ENCODE measurements at places on chromosomes 1 and 21. TPM values are rescaled to one million over a fixed set of nuclear protein-coding genes. Genes with fewer than 3 reads are reported as not detected.

DNA sequence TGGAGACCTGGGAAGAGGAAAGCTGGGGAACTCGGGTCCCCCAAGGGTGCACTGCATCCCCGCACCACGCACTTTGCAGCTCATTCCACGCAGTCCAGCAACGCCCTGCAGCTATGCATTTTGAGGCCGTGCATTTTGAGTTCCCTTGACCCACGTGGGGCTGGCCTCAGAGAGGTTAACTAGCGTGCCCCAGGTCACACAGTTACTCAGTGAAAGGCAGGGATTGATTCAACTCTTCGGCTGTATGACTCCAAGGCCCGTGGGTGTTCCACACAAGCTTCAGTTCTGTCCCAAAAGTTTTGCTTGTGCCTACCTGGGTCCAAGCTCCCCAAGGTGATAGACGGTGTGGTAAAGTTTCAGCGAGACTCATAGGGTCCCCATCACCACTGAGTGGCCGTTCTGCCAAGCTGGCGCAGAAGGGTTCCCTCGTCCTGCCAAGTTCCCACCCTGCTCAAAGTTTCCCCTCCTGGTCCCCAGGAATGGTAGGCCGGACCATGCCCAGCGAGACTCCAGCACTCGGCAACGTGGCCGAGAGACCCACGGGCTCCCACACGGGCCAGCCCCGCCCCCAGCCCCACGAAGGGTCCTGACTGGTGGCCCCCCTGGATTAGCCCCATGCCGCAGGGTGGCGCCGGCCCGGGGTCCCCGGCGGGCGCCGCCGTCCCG is 611 bp downstream of the HSPG2 start:
- no peak for DNase-seq

- DNase-seq: no peak
These were observed 369.1 kb upstream of the ADGRL2 start for GRCh38 chr1:81431624-81432000.

LCE6A gene
- total RNA-seq: not detected

- DNase-seq: peak; percentile 60
These were observed 55.0 kb downstream of the SLX9 start for GRCh38 chr21:44994695-44995342.

- no peak for DNase-seq
These were observed 118.3 kb downstream of the NOS1AP start for GRCh38 chr1:162187687-162188276.

MYBPHL gene
- not detected for total RNA-seq

DNA sequence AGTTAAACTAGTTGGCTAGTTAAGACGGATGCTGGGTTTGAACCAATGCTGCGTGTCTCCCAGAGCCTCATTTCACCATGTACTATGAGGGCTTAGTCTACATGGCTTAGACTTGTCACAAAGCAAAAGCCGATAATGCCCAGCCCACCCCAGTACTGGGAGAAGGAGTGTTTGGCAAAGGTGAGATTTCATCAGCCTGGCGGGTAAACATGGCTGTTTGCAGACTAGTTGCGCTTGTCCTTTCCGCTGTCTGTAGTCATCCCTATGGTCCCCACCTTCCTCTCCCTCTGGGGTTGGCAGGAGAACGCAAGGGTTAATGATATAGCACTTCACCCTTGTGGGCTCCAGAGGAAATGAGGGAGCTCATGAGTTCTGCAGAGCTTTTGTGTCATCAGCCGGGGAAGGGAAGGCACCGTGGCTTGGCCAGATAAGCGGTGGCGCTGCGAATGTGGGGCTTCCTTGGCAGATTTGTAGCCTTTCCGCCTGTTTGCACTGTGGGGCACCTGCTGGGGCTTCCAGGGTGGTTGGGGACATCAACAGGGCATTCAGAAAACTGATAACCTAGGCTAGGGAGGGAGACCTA is 29.2 kb downstream of the SOX13 start:
- no peak for DNase-seq

SELENBP1 gene
- 129 TPM for total RNA-seq

DNA sequence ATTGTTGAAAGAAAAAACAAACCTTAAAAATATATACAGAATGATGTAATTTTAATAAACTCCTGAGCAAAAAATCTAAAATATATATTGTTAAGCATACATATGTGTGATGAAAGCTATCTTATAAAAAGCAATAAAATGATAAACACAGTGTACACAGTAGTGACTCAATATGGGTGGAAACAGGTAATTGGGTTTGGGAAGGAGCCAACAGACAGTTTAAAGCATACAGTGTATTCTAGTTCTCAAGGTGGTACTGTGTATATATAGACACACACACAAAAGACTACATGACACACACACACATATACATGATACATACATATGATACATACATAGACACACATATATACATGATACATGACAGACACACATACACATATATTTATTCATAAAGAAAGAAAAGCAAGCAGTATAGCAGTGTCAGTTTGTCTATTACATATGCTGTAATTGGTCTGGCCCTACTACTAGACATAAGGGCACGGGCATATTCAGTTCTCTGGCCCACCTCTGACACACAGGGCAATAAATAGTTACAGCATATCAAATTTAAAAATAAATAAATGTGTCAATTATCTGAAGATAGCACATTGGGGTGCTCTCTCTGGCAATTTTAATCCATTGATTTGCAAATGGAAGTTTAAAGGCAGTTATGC is 330.2 kb downstream of the S1PR1 start:
- DNase-seq: no peak

STMN1 gene
- 30.0 TPM for total RNA-seq

DNA sequence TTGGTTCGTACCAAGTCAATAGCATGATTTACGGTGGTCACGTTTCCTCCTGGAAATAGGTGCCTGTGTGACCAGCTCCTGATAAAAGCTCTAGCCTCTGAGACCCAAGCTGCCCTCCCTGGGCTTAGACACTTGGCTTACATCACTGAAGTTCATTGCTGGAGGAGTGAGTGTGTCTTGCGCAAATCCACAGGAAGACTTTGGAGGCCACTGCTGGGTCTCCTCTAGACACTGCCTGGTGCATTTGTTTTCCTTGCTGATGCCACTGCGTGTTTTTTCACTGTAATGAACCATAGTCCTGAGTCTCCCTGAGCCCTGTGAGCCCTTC is 230.6 kb downstream of the DSCAM start:
- no peak for DNase-seq

- no peak for DNase-seq
These were observed 13.3 kb upstream of the ERICH3 start for GRCh38 chr1:74686928-74687327.

Measured in Right ventricle myocardium inferior (tissue), 1 donor.